ENCODE measurements at places on chromosomes 7 and 10. TPM values are rescaled to one million over a fixed set of nuclear protein-coding genes. Genes with fewer than 3 reads are reported as not detected.
A peak's percentile ranks its signal among the peaks of the same experiment; 100 is the strongest.

- DNase-seq, result no peak
Observed at GRCh38 chr7:151550656-151551286, 31.1 kb upstream of the RHEB start.

DNA sequence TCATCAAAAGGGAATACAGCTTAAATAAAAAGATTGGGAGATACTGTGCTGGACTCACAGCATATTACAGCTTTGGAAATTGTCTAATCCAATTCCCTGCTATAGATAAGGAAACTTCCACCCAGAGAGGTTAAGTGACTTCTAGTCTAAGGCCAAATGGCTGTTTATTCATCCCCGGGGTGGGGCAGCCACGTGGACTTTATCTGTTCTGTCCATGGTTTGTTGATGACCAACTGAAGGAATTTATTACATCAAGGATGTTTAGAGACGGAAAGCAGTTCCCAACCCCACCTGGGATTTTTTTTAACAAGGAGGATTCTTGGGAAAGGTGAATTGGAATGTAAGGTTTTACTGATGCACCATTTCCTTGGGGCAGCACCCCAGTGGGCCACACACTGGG is 88.6 kb downstream of the ATXN7L1 start:
- DNase-seq, result no peak

DNA sequence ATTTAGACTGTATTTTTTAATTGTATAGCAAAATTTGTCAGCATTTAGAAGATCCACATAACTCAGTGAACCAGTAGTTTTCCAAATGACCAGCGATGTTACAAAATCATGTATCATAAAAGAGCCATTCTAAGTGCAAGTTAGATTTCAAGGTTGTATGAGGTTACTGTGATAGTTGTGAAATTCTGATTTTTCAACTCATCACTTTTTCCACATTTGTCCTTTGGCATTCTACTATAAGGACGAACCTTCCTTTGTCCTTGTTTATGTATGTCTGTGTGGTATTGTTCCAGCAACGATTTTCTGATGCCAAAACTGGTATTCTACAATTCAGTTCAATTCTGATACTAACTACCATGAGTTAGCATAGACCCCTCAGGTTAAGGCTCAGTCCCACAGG is 64.2 kb downstream of the TAX1BP1 start:
- DNase-seq, result no peak

DNA sequence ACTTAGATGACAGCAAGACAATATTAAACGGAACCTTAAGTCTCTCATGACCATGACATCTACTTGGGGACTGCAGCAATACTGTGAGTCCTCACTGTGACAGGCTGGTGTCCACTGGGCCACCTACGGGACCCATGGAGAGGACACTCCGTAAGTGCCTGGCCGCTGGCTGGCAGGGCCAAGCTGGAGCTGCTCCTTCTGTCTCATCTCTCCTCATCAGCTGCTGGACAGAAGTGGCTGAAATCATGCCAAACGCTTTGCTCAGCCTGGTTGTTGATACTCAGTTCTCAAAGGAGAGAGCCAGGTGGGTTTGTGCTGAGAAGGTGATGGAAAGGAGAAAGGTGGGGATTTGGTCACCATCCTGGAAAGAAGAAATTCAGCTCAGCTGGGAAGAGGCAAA is 33.3 kb downstream of the AFAP1L2 start:
- no peak for DNase-seq

DNA sequence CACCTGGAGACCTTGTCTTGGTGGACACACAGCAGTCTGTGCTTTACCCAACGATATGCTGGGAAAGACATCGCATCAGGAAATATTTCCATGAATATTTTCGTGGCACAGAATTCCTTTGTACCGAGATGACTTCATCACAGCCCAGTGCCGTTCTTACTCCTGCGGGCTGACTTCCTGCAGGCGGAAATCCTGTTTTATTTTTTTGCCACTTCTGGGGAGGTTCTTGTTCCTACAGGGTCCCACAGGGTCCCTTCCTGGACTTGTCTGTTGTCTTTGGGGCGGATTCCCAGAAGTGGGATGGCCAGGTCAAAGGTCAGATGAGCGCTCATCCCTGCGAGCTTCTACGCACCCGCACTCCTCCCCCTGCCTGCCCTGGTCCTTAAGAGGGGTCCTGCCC is 86.5 kb downstream of the DNAJB6 start:
- DNase-seq, result no peak

- DNase-seq, result no peak
Observed at GRCh38 chr7:34453150-34453549, 204.9 kb upstream of the NPSR1 start.

- DNase-seq, result no peak
Observed at GRCh38 chr10:49368256-49368655, 27.6 kb downstream of the DRGX start.

DNA sequence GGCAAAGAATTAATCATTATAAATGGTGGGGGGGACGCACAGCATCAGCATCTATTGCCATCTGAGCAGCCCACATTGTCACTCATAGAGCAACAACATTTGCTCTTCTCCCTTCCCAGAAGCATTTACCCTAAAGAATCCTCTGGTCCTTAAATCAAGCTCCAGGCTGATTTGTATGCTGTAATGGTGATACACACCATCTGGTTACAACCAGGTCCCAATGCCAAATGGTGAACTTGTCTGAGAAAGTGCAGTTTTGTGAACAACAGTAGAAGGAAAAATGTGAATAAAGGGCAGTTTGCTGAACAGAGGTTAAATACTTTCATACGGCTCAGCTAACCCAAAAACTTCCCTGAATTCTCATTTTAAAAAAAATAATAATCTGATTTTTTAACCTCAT is 38.8 kb upstream of the TCF7L2 start:
- no peak for DNase-seq

DNA sequence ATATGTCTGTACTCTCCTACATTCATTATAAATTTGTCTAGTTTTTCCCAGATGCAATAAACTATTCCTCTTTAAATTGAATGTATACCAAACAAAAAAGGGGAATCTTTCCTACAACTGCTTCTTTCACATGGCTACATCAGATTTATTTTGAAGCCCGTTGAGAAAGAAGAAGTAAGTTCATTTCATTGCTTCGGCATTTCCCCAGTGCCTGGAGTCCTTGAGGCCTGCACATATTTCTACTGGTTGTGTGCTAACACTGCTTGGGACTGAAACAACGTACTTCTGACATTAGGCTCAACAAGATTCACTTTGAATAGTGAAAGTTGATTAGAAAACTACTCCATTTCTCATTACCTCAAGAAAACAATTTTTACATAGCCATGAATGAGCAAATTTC is 201.7 kb downstream of the PHF14 start:
- DNase-seq, result no peak

DNA sequence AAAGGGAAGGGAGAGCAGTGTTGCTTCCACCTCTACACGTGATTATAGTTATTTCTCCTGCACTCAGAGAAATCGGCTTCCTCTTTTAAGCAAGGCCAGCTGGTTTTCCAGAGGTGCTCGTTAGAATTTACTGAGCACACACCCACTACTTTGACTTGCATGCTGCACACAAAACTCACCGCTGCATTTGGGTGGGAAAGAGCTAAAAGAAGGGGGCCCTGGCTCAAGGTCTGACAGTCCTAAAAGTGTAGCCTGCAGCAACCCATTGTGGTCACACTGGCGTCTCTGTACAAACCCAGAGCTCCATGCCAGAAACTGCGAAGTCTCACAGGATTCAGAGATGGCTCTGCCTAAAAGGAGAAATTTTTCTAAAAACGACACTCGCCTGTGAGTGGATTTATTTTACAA is 133.7 kb downstream of the SLC25A13 start:
- DNase-seq, result no peak

DNA sequence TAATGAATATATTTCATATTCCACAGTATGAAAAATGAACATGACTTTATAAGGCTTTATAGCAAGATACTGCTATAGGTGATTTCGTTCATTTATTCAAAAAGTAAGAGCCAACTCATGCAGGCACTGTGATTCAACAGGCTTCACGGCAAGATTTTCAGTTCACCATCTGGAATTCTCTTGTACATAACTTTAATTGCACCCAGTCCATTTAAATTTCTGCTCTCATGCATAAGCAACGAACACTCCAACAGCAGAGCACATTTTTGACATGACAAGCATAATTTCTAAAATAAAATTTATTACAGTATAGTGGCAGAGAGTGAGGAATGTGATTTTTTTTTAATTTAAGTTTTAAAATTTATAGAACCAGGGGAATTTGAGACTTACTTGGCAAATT is 436.1 kb downstream of the PHTF2 start:
- no peak for DNase-seq

DNA sequence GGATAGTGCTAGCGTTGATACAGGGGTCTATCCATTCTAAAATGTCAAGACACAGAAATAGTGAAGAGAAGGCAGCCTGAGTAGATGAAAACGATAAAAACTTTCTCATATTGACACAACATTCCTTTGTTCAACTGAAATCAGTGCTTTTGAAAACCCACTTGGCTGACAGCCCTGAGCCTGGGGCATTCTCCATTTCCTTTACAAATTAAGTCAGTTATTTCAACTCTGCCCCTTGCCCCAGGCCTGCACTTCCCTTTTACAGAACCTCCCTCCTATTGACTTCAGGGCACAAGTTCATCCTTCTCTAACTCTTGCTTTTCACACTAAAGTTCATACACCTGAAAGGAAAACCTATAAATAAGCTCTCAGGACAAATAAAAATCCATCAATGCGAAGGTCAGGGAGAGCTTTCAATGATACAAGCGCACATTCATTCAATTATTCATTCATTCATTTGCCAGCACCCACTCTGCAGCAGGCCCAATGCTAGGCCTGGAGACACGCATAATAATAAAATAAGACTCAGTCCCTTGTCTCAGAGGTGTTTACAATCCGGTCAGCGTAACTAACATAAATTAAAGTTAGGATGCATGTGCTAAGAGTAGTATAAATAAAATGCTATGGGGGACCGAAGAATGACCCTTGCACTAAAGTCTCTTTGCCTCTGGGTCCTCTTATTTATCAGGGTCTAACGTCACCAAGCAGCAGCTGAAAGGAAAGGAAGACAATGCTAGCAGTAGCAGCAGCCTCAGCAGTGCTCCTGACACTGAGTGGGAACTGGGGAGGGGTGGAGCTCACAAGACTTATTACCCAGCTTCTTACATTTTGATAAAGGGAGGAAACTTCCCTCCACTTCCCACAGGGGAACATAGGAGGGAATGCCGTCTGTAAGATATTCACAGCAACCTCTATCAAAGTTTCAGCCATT is 134.8 kb downstream of the PDE1C start:
- DNase-seq, result peak; percentile 80

- DNase-seq, result no peak
Observed at GRCh38 chr10:21668831-21669230, 134.8 kb downstream of the MLLT10 start.

- DNase-seq, result no peak
Observed at GRCh38 chr7:149529136-149529718, 31.6 kb upstream of the ZNF746 start.

GRCh38 chr7:25820432-25821040 is 331.5 kb upstream of the NFE2L3 start:
- peak; percentile 27 for DNase-seq

The CALHM1 gene
- total RNA-seq, result not detected
